ENCODE measurements at places on chromosomes 12 and 14. TPM values are rescaled to one million over a fixed set of nuclear protein-coding genes. Genes with fewer than 3 reads are reported as not detected.

The UBE3B gene
- 47.1 TPM for total RNA-seq

The KRT82 gene
- not detected for total RNA-seq

DNA sequence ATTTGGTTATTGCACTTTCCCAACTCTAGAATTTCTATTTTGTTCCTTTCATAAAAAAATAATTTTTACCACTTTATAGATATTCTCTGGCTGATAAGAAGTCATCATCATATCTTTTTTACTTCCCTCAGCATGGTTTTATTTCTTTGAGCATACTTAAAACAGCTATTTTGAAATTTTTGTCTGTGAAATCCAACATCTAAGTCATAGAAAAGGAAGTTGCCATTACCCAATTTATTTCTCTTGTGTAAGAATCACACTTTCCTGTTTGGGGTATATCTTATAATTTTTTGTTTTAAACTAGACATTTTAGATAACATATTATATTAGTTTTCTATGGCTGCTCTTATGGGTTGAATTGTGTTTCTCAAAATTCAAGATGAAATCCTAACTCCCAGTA, 400.2 kb upstream of the OR4E1 start:
- no peak for DNase-seq

GRCh38 chr14:90239139-90239538, 17.2 kb upstream of the PSMC1 start:
- DNase-seq, result no peak

DNA sequence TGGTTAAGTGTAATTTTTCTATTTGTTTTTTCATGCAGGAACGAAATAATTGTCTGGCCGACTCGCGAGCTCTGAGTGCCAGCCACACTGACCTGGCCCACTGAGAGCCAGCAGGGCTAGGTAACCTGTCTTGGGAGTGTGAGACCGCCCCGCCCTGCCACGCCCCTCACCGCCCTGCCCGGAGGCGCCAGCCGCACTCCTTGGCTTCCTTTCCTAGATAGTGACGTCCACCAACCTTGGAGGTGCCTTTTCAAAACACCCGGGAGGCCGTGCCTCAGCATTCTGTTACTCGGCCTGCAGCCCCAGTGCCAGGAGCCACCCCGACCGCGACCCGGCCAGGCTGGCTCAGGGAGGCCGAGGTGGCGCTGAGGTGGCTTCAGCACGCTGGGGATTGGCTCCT, 21.7 kb downstream of the XRCC3 start:
- DNase-seq, result no peak

All from cardiac septum (tissue), 1 donor.